ENCODE measurements at places on chromosomes 2 and 18.

DNA sequence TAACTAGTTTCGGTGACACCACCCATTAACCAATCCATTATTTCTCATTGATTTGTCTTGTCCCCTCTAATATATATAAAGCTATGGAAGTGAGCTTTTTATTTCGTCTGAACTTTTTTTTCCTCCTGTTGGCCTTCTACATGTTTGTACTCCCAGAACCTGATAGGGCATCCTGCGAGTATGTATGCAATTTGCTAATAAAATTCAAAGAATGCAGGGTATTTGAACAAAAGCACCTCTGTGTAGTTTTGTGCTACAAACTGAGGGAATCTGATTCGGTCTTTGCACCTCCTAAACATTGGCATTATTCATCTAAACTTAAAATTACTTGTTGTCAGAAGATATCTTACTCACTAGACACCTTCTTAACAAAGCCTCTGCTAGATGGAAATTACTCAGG, 242.9 kb upstream of the TMEFF2 start:
- DNase-seq, result no peak

- DNase-seq, result no peak
These were observed 6.4 kb downstream of the ATL2 start for GRCh38 chr2:38370664-38371063.

DNA sequence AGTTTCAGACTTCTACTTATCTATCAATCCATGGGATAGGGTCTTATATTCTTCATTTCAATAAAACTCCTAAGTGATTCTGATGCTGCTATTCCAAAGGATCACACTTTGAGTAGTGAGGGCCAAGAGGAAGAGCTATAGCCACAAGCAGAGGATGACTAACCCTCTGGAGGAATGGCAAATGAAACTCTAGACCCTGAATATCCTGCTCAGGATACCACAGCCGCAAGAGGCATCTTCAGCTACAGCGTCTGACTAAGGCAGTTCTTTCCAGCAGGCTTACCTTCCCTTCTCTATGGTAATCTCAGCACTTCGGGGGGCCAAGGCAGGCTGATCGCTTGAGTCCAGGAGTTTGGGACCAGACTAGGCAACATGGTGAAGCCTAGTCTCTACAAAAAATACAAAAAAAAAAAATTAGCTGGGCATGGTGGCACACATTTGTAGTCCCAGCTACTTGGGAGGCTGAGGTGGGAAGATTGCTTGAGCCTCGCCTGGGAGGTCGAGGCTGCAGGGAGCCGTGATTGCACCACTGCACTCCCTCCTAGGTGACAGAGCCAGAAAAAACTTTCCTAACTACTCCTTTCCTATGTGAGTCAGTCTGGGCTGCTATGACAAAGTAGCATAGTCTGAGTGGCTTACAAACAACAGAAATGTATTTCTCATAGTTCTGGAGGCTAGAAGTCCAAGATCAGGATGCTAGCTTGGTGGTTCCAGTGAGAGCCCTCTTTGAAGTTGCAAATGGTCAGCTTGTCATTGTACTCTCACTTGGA, 371.9 kb downstream of the IRS1 start:
- no peak for DNase-seq

GRCh38 chr2:147603447-147603846, 241.4 kb upstream of the ACVR2A start:
- no peak for DNase-seq

DNA sequence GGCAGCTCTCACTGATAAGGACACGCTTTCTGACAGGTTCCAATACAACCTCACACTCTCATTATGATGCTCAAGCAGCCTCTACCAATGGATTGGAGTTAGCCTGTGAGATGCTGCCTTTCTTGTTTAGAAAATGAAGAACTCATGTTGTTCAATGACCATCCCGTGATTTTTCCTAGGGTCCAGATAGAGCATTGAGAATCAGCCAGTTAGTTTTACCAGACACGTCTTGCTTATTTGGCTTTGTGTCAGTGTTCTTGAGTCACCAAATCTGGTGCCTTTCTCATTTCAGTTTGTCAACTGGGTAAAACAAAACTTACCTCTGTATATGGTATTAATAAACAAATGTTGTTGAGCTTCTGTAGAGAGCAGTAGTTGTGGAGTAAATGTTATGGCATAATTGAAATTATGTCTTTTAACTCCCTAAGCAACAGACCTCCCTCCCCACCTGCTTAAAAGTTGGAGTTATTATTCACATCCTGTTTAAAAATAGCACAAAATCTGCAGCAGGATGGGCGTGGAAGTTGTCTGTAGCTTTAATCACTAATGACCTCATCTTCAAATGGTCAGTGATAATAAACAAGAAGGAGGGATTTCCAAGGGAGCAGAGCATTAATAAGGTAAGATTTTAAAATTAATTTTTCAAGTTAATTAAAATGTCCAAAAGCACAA, 167.3 kb downstream of the HRH4 start:
- no peak for DNase-seq

- no peak for DNase-seq
These were observed 1.5 kb downstream of the SMYD1 start for GRCh38 chr2:88069117-88069516.

DNA sequence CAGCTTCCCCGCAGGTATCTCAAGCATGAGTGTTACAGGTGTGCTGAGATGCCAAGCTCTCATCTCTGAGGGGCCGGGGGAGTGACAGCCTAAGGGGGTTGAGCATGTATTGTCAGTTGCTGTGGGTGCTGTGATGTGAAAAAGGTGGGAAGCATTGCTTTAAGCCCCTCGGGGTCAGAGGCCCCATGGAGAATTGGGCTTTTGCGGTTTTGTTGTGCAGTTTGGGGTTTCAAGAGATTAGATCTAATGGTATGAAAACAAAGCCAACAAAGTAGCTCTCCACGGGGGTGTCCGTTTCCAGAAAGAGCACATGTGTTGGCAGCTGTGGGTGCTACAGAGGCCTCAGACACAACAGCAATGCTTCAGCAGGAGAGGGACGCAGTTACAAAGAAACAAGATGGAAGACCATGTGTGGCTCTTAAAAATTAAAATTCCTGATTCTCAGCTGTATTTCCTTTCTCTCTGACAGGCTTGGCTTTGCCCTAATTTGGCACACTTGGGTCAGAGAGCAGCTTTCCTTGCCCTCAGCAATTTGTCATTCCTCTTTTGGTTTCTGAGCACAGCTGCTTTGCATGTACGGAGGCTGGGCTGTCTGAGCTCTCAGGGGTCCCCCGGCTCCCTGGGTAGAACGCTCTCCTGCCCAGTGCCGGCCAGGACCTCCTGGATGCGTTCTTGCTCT, 69.9 kb downstream of the TMEM247 start:
- no peak for DNase-seq

- no peak for DNase-seq
These were observed 20.0 kb upstream of the KYNU start for GRCh38 chr2:142857256-142858164.

GRCh38 chr2:79292958-79293315, 133.4 kb upstream of the REG3A start:
- peak; percentile 8 for DNase-seq

All from C1 segment of cervical spinal cord (tissue), 14 donors.